Stromal cell of bone marrow (primary cell): ENCODE measurements at places on chromosomes 4 and X.

DNA sequence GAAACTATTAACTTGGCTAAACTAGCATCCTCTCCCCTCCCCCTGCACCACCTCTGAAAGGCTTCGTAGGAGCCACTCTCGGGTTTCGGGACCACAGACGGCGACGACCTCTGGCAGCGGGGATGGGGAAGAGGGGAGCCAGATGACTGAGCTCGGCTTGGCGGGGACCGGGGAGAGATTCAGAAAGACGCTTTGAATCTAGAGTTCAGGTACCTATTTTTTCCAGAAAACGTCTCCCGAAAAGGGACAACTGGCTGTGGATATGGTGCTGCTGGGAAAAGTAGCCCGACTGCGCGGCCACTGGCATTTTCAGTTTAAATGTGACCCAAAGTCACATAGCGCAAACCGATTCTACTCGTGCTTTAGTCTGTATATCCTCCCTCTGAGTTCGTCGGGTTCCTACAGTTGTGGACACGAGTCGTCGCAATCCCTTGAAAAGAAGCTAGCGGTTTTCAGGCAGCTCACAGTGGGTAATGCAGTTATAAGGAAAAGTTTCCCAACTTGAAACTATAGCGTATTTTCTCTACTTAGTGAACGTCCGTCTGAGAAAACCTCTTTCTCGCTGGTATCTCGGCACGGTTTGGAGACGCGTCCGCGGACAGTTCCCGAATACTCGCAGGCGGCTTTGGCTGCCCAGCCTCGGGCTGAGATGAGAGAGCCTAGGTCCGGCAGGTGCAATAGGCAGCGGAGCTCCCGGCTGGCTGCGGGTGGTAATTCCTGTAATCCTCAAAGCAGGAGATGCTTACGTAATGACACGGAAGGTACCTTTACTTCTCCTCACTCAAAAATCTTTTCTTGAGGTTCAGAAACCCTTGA, 1.3 kb downstream of the PARM1 start:
- DNase-seq = no peak

- DNase-seq = no peak
Observed at GRCh38 chrX:72604705-72605104, 32.1 kb upstream of the HDAC8 start.

GRCh38 chrX:4129626-4130025, 416.2 kb upstream of the PRKX start:
- no peak for DNase-seq

- no peak for DNase-seq
Observed at GRCh38 chr4:4524364-4524763, 17.5 kb downstream of the STX18 start.

DNA sequence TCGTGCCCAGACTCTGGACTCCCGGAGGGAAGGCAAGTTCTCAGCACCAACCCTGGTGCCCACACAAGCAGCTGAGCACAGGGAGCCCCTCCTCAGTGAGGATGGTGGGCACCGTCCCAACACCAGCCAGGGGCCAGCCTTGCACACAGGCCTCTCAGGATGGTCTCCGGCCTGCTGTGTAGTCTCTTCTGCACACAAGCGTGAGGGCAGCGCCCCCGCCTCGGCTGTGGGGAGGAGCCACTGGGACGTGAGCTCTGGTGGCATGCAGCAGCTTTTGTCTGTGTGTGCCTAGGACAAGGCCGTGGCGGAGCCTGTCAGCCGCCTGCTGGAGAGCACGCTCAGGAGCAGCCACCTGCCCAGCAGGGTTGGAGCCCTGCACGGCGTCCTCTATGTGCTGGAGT, 16.1 kb upstream of the MSANTD1 start:
- no peak for DNase-seq

DNA sequence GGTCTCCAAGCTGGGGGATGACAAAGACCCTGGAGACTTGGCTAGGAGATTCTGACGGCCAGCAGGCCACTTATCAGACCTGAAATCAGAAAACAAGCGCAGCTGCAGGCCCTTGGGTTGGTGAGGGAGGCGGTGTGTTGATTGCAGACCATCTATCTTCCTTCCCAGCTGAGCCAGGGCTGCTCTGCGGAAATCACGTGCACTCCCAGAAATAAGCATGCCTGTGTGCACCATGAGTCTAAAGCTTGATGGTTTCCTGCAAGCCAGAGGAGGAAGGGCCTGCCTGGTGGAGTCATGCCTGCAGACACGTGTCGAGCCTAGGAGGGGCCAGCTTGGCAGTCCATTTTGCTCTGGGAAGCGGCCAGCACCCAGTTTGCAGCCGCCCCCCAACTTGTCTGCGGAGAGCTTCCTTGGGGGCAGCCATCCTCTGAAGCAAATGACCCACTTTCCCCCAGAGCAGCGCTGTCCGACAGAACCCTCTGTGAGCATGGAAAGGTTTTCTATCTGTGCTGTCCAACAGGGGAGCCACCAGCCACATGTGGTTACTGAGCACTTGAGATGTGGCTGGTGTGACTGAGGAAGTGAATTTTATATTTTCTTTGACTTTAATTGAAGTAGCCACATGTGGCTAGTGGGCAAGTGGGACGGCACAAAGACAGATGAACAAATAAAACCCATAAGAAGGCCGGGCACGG, 175.7 kb upstream of the BCOR start:
- no peak for DNase-seq

- DNase-seq = peak; percentile 50
Observed at GRCh38 chrX:41043674-41044345, 41.4 kb upstream of the USP9X start.

- no peak for DNase-seq
Observed at GRCh38 chr4:177546745-177547144, 104.5 kb upstream of the AGA start.

DNA sequence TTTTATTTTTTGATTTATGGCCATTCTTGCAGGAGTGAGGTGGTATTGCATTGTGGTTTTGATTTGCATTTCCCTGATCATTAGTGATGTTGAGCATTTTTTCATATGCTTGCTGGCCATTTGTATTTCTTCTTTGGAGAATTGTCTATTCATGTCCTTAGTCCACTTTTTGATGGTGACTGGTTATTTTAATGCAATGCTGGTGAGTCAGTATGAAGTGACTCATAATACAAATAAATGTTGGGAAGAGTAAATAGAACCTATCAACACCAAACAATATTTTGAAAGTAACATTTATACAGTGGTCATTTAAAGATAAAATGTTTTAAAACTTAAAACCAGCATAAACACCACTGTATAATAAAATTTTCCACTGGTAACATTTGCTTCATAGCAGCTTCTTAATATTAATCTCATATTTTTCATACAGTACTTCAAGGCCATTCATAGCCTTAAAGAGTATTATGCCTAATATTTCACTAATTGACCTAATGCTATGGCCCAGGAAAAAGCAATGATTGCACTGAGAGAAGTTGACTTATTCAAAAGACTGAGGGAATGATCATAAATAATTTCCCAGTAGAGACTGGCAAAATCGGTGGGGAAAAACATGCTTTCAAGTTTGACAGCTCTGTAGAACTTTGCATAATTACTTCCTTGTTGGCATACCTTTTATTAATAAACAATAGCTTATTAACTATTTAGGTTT, 33.9 kb downstream of the CASK start:
- DNase-seq = peak; percentile 22

DNA sequence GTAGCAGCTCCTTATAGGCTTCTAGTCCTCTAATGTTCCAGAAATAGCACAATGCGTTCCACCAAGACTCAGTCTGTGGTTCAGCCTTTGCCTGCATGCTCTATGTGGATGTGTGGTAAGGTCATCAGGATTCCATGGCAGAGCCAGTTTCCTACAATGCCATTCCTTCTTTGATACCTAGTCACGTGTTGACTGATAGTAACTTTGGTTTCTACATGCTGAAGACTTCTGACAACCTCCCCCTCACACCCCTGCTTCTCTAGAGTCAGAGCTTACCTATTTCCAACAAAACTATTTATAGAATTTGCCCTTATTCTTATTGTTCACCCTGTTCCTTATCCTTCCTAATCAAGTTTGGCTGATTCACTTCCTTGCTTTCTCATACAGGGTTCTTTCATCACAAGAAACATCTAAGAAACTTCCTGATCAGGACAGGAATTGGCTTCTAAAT, 81.1 kb downstream of the CT47B1 start:
- DNase-seq = no peak

DNA sequence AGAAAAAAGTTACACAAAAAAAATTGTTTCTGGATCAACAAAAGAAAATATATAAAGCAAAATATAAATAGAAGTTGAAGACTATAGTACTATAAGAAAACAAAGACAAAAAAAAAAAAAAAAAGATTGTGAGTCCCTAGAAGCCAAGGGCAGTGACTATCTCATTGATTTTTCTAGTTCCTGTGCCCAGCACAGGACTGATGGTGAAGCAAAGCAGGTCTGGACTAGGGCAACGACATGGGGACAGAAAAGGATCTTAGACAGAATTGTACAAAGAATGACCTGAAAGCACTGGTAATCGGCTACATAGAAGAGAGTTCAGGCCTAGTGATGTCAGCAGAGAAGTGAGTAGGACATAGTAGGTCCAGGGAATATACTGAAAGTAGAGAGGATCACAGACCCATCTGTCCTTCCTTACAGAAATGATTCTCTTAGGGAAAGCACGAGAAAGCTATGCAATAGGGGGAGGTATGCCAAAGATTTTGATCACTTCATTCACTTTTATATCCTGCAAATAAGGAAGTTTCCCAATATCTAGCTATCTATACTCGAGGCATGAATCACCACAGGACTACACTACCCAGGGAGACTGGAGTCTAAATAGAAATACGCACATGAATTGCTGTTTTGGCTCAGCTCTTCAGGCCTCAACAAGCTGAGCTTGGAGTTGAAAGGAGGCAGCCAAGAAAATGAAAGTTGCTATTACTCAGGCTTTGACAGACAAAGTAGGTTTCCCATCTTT, 230.9 kb upstream of the GPC4 start:
- peak; percentile 79 for DNase-seq

GRCh38 chr4:175656649-175657048, 155.4 kb downstream of the GPM6A start:
- no peak for DNase-seq

DNA sequence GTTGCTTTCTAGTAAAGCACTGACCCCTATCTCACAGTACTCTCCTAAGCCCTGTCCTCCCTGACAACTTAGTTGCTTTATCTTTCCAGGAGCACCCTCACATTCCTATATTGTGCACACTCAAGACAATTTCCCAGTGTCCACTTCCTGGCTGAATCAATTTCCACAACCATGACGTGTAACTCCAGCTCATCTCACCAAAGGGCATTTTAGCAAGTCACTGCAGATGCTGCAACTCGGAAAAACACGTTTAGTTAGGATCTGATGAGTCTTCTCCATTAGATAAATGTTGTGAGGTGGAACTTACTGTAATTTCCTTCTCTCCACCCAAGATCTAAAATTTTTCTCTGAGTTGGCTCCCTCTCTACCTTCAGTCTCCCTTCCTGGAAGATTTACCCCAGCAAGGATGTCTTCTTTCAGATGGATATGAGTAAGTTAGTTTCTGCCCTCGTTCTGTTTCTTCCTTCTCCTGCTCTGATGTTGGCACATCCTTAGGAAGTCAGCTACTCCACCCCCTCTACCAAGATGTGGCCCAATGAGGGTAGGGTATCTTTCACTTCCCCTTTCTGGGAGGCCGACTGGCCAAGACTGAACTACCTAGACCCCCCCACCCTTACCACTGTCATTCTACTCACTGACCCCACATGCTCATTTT, 28.8 kb upstream of the IL13RA1 start:
- peak; percentile 2 for DNase-seq

- DNase-seq = no peak
Observed at GRCh38 chr4:146763560-146763959, 124.9 kb downstream of the POU4F2 start.

- DNase-seq = no peak
Observed at GRCh38 chr4:181599134-181599533, 644.1 kb upstream of the TENM3 start.

DNA sequence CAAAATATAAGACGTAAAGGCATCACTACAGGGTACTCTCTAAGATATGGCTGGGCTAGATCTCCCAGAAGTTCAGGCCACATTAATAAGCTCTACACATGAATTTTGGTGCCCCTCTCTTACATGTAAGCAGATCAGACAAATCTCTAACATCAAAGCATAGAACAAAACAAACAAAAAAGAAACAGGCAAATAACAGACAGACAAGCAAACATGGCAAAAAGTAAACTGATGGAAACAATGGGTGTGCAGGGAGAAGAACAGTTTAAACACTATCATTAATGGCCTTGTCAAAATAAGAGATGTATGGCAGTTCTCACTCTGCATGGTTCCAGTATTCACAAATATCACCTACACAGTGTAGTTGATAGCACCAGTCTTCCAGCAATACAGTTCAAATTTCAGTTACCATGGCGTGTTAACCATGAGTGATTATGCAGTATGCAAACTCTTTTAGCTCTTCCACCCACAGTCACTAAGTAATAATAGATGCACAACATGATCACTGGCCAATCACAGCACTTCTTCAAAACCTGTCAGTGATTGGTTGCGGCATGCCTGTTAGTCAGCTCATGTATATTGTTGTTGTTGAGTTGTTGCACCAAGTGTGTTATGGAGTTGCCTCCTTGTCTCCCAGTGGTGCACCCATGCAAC, 110.7 kb upstream of the TLR3 start:
- DNase-seq = no peak

DNA sequence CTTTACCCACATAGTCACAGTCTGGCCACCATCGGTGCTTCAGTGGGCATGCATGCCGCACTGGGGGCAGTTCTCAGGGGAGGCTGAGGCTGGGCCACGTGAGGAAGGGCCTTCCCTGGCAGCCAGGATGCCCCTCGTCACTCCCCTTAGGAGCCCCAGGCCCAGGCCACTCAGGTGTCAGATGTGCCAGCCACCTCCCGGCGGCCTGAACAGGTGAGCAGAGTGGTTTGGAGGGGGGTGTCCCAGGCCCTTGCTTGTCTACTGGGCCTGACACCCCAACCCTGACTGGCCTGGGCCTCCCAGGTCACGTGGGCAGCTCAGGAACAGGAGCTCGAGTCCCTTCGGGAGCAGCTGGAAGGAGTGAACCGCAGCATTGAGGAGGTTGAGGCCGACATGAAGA, 12.1 kb downstream of the CCDC22 start:
- DNase-seq = no peak

DNA sequence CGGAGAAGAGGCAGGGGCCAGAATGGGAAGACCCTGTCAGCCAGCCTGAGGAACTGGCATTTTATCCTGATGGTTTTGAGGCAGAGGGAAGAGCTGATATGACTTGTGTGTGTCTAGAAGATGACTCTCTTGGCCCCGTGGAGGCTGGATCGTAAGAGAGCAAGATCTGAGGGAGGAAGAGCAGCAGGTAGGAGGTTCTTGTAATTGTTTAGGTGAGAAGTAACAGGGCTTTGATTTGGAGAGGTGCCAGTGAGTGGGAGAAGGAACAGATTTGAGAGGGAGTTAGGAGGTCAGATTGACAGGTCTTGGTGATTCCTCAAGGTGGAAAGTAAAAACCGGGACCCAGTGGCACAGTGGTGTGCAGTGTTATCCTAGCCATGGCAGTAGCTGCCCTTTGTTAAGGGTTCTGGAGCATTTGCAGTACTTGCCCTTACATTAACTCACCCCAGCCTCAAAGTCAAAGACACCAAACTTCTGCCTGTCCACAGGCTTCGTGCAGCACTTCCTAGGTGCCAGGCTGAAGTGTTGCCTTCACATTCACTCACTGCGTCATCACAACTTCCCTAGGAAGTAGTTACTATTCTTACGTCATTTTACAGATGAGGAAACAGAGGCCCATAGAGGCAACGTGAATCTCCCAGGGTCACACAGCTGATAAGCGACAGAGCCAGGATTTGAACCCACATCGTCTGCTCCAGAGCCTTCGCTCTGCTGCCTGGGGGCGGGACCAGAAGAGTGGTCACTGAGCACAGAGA, 23.7 kb downstream of the RTL5 start:
- DNase-seq = no peak

GRCh38 chrX:134374910-134375309, 85.1 kb upstream of the HPRT1 start:
- DNase-seq = no peak

- no peak for DNase-seq
Observed at GRCh38 chr4:36665985-36666527, 384.6 kb downstream of the DTHD1 start.

GRCh38 chr4:6845027-6845426, 62.5 kb downstream of the KIAA0232 start:
- DNase-seq = no peak
